Posterior vena cava (tissue), 2 donors: ENCODE measurements at places on chromosomes 5 and 9. TPM values are rescaled to one million over a fixed set of nuclear protein-coding genes. Genes with fewer than 3 reads are reported as not detected.

Gene TRIP13
- total RNA-seq, result 1.6 TPM

DNA sequence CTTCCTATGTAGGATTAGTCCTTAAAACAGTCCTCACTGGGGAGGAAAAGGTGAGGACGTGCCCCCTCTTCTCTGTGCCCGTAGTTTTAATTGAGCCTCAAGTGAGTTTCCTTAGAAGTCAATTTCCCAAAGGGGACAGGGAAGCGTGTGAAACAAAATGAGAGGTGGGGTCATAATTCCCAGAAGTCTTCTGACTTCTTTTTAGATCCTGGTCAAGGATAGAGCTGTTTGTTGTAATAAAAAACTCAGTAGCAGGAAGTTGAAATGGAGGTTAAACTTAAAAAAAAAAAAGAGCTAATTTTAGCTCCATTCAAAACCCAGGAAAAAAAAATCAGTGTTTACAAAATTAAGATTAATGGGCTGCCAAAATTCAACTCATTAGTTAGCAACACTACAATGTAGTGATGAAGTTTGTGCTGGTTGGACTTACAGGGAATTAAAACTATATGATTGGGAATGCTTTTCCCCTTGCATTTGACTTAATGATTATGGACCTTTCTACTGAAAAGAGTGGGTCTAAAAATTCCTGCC lies 158.3 kb upstream of the MEF2C start:
- DNase-seq, result no peak

GRCh38 chr5:746258-746761 lies 38.2 kb downstream of the ZDHHC11B start:
- DNase-seq, result no peak

DNA sequence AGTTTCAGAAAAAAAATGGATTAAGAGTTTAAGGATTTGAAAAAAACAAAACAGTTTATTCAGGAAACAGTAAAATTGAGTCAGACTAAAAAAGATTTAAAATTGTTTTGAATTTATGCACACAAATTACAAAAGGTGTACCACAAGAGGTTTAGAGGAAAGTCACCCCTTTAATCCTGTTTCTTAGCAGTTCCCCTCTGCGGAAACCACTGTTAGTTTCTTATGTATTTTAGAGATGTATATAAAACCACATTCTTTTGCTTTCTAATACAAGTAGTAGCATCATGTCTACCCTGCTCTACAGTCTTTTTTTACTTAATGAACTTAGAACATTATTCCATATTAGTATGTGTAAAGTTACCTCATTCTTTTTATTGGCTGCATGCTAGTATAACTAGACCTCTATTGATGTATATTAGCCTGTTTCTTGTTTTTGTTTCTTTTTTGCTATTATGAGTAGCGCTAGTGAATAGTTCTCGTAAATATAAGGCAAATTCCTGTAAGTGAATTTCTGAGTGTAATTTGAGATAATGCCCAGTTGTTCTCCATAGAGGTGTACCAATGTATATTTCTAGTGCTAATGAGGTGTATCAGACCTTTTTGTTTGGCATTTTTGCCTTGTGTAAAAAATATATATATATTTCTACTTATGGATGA lies 20.0 kb downstream of the GPBP1 start:
- DNase-seq, result no peak

GRCh38 chr5:162068412-162068811 lies 839 bp downstream of the GABRG2 start:
- DNase-seq, result peak; percentile 69
